EL (cell line): ENCODE measurements at places on chromosomes 3 and 15.

- no peak for DNase-seq
These were observed 256.4 kb downstream of the MEX3B start for GRCh38 chr15:81789403-81789802.

DNA sequence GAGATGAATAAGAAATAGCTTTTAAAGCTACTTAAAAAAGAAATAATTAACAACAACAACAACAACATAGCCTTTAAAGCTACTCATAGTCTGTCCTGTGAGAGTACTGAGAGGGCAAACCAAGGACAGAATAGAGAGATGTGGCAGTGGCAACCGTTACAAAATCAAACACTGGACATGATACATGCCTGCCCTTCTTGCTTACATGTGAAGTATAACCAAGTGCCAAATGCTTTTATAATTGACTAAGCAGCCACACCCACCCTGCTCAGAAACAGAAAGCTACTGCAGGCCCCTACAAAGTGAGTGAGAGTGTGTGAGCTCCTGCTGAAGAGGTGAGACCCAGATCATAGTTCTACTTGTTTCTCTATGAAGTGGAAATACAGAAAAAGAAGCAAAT lies 38.4 kb downstream of the NDUFB4 start:
- no peak for DNase-seq

GRCh38 chr15:89329329-89330084 lies 5.1 kb downstream of the POLG start:
- no peak for DNase-seq

GRCh38 chr3:78728406-78729145 lies 1039.2 kb downstream of the ROBO1 start:
- DNase-seq = no peak

- DNase-seq = no peak
These were observed 736.8 kb downstream of the MCTP2 start for GRCh38 chr15:94968133-94968532.

DNA sequence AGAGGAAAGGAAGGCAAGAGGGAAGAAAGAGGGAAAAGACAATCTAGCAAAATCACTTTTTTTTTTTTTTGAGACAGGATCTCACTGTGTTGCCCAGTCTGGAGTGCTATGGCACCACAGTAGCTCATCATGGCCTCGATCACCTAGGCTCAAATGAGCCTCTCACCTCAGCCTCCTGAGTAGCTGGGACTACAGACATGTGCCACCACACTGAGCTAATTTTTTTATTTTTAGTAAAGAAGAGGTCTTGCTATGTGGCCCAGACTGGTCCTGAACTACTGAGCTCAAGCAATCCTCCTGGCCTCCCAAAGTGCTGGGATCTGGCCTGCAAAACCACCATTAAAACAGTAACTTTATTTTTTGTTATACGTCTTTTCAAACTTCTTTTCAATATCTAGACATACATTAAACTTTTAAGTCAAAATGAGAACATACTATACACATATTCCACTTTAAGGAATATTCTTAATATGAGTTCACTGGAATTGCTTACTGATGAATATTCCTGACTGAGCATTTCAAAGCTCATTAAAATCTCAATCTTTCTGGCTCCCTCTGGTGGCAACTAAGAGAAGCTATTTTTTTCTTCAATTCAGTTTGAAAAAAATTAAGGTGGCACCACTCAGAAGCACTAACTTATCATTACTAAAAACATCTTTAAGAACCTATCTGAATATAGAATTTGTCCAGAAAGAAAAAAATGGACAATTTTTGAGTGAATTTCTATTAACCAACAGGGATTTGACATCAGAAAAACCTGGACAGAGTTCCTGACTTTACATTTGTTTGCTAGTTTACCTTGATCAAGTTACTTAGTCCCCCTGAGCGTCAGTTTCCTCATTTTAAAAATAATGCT lies 40.9 kb downstream of the UACA start:
- DNase-seq = peak; percentile 53

- peak; percentile 73 for DNase-seq
These were observed at the start of gene APH1B for GRCh38 chr15:63277038-63277892. Gene APH1B (plus strand): TSS chr15:63277605. CDS start chr15:63277624, 19 bp downstream.

DNA sequence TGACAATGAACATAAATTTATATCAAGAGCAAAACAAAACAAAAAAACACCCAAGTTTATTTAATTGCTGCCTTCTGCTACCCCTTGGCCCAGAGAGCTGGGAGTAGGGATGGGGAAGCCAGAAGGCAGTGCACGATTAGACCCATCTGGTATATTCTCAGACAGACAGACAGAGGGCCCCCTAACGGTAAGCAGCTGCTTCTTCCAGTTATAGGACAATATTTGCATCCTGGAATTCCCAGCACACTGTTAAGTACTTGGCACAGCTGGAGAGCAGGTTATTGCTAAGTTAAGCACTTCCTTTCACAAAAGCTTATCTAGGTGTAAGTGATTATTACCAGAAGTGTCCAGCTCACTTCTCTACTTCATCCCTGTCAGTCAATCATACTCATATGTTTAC lies 39.3 kb downstream of the C2CD4B start:
- DNase-seq = peak; percentile 53

DNA sequence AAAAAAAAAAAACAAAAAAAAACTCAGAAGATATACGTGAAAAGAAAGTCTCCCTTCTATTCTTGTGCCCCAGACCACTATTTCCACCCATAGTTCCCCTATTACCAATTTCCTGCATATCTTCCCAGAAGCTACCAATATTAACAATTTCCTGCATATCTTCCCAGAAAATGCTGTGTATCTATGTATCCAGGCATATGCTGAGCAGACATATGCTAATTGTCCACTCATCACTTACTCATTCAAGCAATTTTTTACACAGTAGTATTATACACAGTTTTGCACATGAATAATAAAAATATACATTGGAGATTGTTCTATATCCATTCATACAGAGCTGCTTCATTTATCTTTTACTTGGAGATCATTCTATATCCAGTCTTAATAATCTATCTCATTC lies 12.6 kb upstream of the SLMAP start:
- peak; percentile 37 for DNase-seq

- peak; percentile 57 for DNase-seq
These were observed 9.9 kb downstream of the ARL6IP5 start for GRCh38 chr3:69094467-69095205.

DNA sequence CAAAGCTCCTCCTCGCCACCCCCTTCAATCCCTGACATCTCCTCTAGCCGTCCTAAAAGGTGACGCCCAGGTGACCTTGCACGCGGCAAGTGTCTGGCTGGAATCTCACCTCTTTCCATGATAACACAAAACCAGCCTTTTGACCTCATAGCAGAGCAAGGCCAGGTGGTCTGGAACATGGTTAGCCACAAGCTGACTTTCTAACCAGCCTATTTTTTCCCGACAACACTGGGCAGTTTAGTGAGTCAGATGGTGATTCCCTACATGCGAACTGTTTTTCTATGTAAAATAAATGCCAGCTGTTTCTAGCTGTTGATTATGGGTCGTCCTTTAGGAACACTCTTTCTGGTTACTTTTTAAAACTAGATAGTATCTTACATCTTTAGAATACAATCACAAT lies 243.0 kb downstream of the CD47 start:
- DNase-seq = no peak

DNA sequence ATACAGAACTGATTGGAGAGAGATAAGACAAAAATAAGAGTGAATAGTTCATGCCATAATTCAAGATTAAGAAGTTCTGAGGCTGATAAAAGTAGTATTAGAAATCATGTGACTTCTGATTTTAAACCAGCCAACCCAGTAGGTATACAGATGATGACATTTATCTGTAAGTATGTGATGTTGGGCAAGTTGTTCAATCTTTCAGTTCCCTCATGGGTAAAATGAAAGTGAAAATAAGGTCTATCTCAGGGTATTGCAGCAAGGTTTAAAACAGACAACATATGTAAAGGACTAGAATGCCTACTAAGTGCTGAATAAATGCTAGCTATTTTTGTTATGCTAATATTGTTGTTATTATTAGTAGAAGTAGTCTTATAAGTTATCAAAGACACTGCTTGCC lies 1055.7 kb downstream of the NAALADL2 start:
- peak; percentile 27 for DNase-seq

DNA sequence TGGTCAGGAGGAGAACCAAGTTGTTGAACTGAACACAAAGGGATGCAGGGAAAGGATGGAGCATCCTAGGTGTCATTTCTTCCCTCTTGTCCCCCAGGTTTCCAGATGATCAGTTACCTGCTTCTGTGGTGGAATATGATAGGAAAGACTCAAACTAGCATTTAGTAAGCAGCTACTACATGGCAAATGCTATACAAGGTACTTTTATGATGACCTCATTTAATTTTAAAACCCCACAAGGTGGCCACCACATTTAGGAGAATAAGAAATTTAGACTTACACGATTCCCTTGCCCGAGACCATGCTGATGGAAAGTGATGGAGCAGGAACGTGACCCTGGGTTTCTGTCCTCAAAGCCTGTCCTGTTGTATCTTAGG lies 40.9 kb downstream of the CCR4 start:
- DNase-seq = no peak

- DNase-seq = peak; percentile 75
These were observed 12.2 kb upstream of the SACM1L start for GRCh38 chr3:45677033-45677446.

- peak; percentile 81 for DNase-seq
These were observed 9.3 kb upstream of the NR2E3 start for GRCh38 chr15:71800835-71801745.

GRCh38 chr15:88651971-88652370 lies 13.2 kb downstream of the ISG20 start:
- DNase-seq = no peak

- DNase-seq = no peak
These were observed 137.4 kb upstream of the UBP1 start for GRCh38 chr3:33577588-33577987.

- DNase-seq = no peak
These were observed 36.0 kb downstream of the ATP13A5 start for GRCh38 chr3:193342551-193342950.

- no peak for DNase-seq
These were observed 163.9 kb downstream of the SMAD6 start for GRCh38 chr15:66865622-66866611.

DNA sequence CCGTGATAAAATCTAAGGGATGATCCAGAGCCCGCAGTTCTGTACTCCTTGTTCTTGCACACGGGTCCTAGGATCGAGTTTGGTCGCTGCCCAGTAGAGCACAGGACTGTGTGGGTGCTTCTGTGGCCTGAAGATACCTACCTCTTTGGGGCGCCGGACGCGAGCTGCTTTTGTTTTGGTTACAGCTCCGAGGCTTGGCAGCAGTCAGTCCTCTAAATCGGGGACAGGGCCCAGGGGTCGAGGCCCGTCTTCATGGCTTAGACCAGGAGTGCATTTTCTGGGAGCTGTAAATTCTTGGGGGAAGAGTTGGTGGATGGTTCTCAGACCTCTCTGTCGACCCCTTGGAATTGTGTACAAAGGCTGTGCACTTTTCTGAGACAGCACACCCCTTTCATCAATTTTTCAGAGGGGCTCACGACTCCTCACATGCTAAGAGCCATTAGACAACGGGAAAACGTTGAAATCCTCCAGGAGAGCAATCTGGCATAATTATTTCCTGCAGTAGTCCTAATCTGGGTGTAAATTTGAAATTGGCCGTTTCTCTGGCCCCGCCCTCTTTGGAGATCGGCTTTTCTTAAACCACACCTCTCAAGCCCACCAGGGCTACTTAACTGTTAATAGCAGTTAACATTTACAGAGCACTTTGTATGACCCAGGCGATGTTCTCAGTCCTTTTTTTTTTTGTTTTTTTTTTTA lies 928 bp downstream of the CEP97 start:
- peak; percentile 47 for DNase-seq

- DNase-seq = no peak
These were observed 82.8 kb downstream of the EBLN2 start for GRCh38 chr3:73144276-73144675.

GRCh38 chr15:47742334-47742733 lies 25.0 kb downstream of the SEMA6D start:
- DNase-seq = no peak

GRCh38 chr3:81097889-81098288 lies 663.6 kb downstream of the GBE1 start:
- DNase-seq = no peak

DNA sequence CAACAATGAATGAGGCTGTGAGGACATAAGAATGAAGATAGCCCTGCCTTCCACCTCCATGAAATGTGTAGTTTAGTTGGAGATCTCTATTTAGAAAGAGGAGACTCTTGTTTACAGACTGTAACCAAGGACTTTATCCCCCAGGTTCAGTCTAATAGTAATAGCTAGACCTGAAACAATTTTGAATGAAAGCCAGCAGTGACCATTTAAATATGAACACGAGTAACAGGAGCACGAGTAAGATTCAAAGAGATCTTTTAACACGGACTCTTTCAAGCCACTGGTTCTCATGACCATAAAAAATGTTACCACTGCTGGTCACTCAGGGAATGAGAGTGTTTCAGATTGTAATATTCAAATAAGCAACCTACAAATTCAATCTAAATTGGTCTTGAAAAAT lies 123.1 kb downstream of the FMN1 start:
- DNase-seq = no peak

DNA sequence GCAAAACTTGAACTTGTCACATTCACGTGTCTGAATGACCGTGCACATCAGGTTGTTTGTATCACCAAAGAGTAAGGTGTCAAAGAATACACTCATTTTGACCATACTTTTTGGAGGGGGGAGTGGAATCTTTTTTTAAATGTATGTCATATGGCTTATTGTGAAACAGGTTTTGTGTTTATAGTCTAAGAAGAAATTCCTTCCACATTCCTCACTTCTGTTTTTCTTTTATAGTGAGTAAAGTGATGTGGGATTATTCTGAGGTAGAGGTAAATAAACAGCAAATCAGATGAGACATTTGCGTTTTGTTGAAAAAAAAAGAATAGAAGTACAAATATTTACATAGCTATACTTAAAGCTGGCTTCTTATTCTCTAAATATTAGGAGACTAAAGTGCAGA lies 33.0 kb downstream of the SRP14 start:
- peak; percentile 33 for DNase-seq

GRCh38 chr3:129633751-129634481 lies 27.4 kb upstream of the PLXND1 start:
- DNase-seq = no peak

GRCh38 chr3:452221-452620 lies 255.7 kb downstream of the CHL1 start:
- no peak for DNase-seq

DNA sequence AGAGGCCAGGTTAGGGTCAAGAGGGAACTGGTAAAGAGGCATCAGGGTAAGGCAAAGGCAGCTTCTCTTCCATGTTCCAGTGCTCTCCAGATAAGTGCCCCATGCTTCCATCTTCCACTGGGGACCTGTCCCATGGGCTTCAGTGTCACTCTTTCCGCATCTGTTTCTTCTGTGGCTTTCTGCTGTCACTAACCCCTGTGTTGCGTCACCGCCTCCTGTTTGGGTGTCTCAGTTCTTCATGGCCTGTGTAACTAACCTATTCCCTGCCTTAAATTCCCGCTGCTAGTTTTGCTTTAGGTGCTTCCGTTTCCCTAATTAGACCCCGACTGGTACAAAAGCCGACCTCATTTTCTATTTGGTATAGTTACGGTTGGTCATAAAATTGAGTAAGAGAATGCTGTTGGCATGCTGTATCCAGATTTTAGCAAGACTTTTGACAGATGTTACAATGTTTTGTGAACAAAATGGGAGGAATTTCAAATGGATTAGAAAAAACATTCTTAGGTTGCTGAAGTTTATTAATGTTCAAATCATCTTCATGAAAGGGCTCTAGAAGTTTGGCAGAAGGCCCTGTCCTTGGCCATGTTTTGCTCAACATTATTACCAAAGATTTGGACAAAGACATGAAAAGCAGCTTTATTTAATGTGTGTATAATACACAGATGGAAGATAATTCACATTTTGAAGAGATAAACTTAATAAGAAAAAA lies 245.3 kb downstream of the BBX start:
- DNase-seq = no peak
